ENCODE measurements at places on chromosomes 2 and 18. TPM values are rescaled to one million over a fixed set of nuclear protein-coding genes. Genes with fewer than 3 reads are reported as not detected.

Gene SIX3
- 1.9 TPM for total RNA-seq

Gene ST6GAL2
- 16.1 TPM for total RNA-seq

Gene B4GALT6
- 5.7 TPM for total RNA-seq

Gene CNDP1
- not detected for total RNA-seq

Gene ZNF396
- total RNA-seq: 0.56 TPM

Gene SCTR
- not detected for total RNA-seq

Gene FNDC4
- total RNA-seq: 3.7 TPM
